ENCODE measurements at places on chromosomes 16 and 17. TPM values are rescaled to one million over a fixed set of nuclear protein-coding genes. Genes with fewer than 3 reads are reported as not detected.

GRCh38 chr17:235831-236640, 54.6 kb upstream of the DOC2B start:
- H3K36me3 ChIP-seq, result no peaks in the 10 kb centered on the region
- no peaks in the 10 kb centered on the region for H3K4me1 ChIP-seq
- H3K4me3 ChIP-seq, result no peak overlapping the region
- H3K27me3 ChIP-seq, result no peaks in the 10 kb centered on the region

DNA sequence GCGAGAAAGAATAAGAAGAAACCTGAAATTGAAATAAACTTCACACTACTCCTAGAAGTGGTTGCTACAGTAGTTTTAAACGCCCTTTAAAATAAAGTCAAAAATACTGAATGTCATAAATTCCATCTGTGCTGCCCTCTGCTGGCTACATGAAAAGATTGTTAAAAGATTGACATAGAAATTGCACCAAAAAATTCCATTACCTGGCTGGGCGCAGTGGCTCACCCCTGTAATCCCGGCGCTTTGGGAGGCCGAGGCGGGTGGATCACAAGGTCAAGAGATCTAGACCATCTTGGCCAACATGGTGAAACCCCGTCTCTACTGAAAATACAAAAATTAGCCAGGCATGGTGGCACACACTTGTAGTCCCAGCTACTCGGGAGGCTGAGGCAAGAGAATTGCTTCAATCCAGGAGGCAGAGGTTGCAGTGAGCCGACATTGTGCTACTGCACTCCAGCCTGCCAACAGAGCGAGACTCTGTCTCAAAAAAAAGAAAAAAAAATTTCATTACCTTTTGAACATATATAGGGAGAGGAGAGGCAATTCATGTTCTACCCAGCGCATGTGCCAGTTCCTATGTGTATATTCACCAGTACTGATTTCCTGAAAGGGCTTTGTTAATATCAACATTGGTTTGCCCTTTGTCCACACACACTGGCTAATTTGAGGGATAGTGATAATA, 36.5 kb downstream of the CYTH1 start:
- peak; percentile 63 for DNase-seq
- H3K4me1 ChIP-seq, result peaks cover 3% of the 10 kb centered on the region
- H3K27me3 ChIP-seq, result no peaks in the 10 kb centered on the region
- no peak overlapping the region for H3K27ac ChIP-seq
- H3K4me3 ChIP-seq, result no peak overlapping the region

GRCh38 chr17:74749279-74750038, 1.0 kb downstream of the NHERF1 start:
- H3K27ac ChIP-seq, result no peak overlapping the region
- peaks cover 39% of the 10 kb centered on the region for H3K4me1 ChIP-seq
- DNase-seq, result peak; percentile 41
- H3K27me3 ChIP-seq, result no peaks in the 10 kb centered on the region

DNA sequence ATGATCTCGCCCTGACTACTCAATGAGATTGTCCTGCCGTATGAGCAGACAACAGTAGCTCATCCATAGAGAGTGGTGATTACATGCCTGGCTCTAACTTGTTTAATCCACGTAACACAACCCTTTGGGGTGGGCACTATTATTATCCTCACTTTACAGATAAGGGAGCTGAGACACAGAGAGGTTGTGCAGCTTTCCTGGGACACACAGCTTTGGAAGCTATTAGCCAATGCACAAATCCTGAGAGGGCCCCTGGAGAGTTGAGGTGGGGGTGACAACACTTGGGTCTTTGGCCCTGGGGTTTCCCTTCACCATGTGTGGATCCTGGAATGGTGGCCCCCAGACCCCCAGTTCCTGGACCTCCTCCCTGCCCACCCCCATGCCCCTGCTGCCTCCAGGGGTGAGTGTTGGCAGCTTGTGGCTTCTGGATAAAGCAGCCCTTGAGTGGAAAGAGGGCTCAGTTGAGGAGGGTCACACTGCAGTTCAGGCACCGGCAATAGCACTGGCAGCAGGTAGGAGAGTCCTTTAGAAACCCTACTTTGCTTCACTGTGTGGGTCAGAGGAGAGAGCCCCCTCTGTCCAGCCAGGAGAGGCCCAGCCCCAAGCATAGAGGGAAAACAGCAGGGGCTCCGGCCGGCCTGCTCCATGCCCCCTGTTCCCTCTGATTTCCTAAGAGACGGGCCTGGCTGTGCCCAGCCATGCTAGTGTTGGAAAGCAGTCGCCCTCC, 230.7 kb downstream of the KATNIP start:
- no peak overlapping the region for H3K4me3 ChIP-seq
- no peak for DNase-seq
- no peaks in the 10 kb centered on the region for H3K27me3 ChIP-seq
- H3K36me3 ChIP-seq, result no peaks in the 10 kb centered on the region
- H3K27ac ChIP-seq, result no peak overlapping the region

DNA sequence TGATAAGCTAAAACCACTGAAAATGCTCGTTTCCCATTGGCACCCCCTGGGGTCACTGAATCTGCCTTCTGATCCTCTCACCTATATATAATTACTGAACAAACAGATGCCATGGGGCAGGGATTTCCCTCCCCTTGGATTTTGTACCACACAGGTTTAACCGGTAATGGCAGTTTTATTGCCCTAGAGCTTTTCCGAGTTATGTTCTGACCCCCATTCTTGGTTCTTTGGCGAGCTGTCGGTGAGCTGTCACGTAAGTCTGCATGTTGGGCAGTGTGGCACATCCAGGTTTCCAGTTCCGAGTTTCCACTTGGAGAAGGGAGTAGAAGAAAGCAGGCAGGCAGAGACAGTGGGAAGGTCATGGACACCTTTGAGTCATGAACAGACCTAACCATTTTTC, 7.1 kb downstream of the TMEM97 start:
- DNase-seq, result no peak
- H3K4me1 ChIP-seq, result no peaks in the 10 kb centered on the region
- peaks cover 13% of the 10 kb centered on the region for H3K36me3 ChIP-seq
- H3K4me3 ChIP-seq, result no peak overlapping the region
- H3K27me3 ChIP-seq, result no peaks in the 10 kb centered on the region
- no peak overlapping the region for H3K27ac ChIP-seq

GRCh38 chr16:6728381-6728780, 604.3 kb upstream of the RBFOX1 start:
- no peak for DNase-seq

DNA sequence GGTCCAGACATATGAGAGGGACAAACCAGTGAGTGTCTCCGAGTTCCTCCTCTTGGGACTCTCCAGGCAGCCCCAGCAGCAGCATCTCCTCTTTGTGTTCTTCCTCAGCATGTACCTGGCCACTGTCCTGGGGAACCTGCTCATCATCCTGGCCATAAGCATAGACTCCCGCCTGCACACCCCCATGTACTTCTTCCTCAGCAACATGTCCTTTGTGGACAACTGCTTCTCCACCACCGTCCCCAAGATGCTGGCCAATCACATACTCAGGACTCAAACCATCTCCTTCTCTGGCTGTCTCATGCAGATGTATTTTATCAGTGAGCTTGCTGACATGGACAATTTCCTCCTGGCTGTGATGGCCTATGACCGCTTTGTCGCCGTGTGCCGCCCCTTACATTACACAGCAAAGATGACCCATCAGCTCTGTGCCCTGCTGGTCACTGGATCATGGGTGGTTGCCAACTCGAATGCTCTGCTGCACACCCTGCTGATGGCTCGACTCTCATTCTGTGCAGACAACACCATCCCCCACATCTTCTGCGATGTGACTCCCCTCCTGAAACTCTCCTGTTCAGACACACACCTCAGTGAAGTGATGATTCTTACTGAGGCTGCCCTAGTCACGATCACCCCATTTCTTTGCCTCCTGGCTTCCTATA, 19.2 kb downstream of the ZNF200 start:
- H3K27me3 ChIP-seq, result no peaks in the 10 kb centered on the region
- DNase-seq, result no peak
- H3K4me3 ChIP-seq, result no peak overlapping the region
- H3K4me1 ChIP-seq, result no peaks in the 10 kb centered on the region

DNA sequence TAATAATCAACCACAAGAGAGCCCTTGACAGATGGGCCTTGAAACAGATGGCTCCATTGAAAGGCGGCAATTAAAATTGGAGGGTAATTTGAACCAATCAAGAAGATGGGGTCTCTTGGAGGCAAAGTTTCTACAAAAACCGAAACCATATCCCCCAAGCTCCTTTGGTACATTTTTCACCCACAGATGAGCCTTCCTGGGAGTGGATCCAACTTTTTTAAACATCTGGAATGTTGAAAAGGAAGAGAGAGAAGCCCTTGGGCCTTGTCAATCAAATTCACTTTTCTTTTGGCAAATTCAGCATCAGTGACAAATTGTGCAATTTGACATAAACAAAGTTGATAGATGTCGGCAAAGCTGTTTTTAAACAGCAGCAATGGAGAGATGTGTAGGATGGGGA, 13.2 kb upstream of the NUP93 start:
- no peak for DNase-seq
- H3K4me1 ChIP-seq, result no peaks in the 10 kb centered on the region
- H3K27me3 ChIP-seq, result no peaks in the 10 kb centered on the region
- H3K4me3 ChIP-seq, result no peak overlapping the region
- H3K36me3 ChIP-seq, result no peaks in the 10 kb centered on the region

The ASB16 gene
- total RNA-seq, result 3.1 TPM

GRCh38 chr17:10169290-10169689, 29.1 kb downstream of the GAS7 start:
- H3K4me3 ChIP-seq, result no peak overlapping the region
- no peaks in the 10 kb centered on the region for H3K27me3 ChIP-seq
- H3K36me3 ChIP-seq, result no peaks in the 10 kb centered on the region
- H3K4me1 ChIP-seq, result peaks cover 11% of the 10 kb centered on the region
- DNase-seq, result no peak

- no peak overlapping the region for H3K27ac ChIP-seq
- H3K27me3 ChIP-seq, result no peaks in the 10 kb centered on the region
- no peak overlapping the region for H3K4me3 ChIP-seq
- no peaks in the 10 kb centered on the region for H3K4me1 ChIP-seq
- H3K36me3 ChIP-seq, result no peaks in the 10 kb centered on the region
- no peak for DNase-seq
Measured at GRCh38 chr17:71500761-71501555, 619.9 kb upstream of the SOX9 start.

The SCARF1 gene
- 7.6 TPM for total RNA-seq

DNA sequence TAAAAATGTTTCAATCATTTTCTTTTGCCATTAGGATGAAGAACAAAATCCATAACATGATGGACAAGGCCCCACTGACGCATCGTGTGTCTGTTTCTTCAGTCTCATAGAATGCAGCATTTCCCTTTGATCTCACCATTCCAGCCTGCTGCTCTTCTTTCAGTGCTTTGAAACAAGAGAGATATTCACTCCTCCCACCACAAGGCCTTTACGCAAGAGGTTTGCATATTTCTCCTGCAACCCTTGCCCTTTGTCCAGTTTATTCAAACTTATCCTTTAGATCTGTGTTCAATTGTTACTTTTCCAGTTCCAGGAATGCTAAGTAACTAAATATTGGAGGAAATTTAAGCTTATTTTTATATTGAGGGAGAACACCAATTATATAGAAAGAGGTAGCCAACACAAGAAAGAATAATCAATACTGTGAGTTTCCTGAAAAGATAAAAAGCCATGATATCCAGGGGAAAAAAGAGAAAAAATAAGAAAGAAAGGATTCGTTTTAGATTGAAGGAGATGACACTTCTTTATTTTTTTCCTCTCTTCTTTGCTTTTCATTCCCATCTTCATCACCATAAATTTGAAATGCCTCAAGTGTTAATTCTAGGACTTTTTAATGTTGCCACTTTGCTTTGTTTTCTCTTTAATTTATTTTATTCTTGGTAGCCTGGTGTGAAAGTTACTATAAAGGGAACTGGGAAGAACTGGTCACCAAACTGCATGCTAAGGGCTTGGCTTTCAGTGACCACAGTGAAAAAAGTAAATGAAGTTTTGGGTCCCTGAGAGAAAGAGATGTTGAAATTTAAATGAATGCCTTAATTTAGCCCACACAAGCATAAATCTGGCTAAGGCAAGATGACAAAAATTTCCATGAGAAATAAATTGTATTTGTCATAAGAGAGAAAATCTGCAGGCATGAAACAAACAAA, 102.1 kb downstream of the KIF2B start:
- H3K4me3 ChIP-seq, result no peak overlapping the region
- H3K27me3 ChIP-seq, result no peaks in the 10 kb centered on the region
- no peak for DNase-seq
- H3K4me1 ChIP-seq, result no peaks in the 10 kb centered on the region
- no peaks in the 10 kb centered on the region for H3K36me3 ChIP-seq

- H3K27ac ChIP-seq, result no peak overlapping the region
- no peaks in the 10 kb centered on the region for H3K4me1 ChIP-seq
- no peak for DNase-seq
- no peaks in the 10 kb centered on the region for H3K27me3 ChIP-seq
Measured at GRCh38 chr17:31752584-31752983, 106.5 kb downstream of the COPRS start.

GRCh38 chr16:22327446-22327775, 30.2 kb downstream of the POLR3E start:
- DNase-seq, result no peak
- H3K4me1 ChIP-seq, result no peaks in the 10 kb centered on the region
- H3K27me3 ChIP-seq, result no peaks in the 10 kb centered on the region
- no peak overlapping the region for H3K27ac ChIP-seq
- H3K36me3 ChIP-seq, result peaks cover 10% of the 10 kb centered on the region
